Activated CD4-positive, CD25-positive, alpha-beta regulatory T cell treated with anti-CD3 and anti-CD28 coated beads, Interleukin-2, amount 50 U/mL, for 16 hours (primary cell): ENCODE measurements at places on chromosomes 3 and 15.

GRCh38 chr3:108389372-108389771 is 93.0 kb downstream of the HHLA2 start:
- no peak for DNase-seq

GRCh38 chr3:66110840-66111239 is 72.1 kb upstream of the MAGI1 start:
- DNase-seq: no peak

- DNase-seq: no peak
These were observed 21.4 kb upstream of the CSPG4 start for GRCh38 chr15:75733761-75734651.

DNA sequence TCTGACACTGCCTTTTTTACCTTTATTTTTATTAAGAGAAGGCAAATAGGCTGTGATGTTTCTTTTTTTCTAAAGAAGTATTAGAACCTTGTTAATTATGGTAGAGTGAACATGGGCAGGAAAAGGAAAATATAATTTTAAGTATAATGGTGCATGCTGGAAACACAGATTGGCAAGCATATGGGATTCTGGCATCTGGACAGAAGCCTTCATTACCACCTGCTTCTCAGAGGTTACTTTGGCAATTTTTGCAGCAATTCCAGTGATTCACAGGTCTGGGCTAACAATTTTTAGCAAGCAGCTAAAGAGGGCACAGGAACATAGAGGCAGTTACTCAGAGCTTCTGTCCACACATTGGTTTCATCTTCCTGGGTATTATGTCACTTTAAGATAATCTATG is 258.3 kb downstream of the DIPK2A start:
- no peak for DNase-seq

DNA sequence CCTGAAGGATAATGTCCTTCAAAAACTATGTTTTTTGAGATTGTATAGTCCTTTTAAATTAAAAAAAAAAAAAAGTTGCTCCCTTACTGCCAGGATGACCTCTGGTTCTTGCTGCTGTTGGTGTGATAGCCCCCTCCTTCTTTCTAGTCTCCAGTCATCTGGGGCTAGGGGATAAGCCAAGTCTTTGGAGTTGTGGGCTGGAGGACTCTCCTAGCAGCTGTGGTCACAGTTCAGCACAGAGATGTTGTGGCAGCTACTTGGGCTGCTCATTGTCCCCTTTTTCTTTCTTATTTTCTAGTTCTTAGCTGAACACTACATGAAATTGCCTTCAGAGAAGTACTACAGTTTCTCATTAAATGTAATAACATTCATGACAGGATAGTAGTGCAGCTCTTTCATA is 39.2 kb upstream of the APH1B start:
- DNase-seq: no peak
